ENCODE measurements at places on chromosomes 1 and 21.

DNA sequence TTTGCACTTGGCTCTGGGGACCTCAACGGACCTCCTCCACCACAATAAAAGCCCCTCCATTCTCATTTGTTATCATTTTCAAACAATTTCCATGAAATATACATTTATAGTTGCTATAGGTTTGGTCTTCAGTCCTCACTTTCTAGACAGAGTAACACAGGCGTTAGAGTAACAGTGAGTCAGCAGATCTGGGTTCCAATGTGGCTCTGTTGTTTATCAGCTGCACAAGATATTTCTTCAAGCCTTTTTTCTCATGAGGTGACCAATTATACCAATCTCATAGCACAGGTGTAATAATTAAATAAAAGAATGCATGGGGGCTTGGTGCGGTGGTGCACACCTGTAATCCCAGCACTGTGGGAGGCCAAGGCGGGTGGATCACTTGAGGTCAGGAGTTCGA is 32.8 kb upstream of the PSMB2 start:
- no peak for DNase-seq

DNA sequence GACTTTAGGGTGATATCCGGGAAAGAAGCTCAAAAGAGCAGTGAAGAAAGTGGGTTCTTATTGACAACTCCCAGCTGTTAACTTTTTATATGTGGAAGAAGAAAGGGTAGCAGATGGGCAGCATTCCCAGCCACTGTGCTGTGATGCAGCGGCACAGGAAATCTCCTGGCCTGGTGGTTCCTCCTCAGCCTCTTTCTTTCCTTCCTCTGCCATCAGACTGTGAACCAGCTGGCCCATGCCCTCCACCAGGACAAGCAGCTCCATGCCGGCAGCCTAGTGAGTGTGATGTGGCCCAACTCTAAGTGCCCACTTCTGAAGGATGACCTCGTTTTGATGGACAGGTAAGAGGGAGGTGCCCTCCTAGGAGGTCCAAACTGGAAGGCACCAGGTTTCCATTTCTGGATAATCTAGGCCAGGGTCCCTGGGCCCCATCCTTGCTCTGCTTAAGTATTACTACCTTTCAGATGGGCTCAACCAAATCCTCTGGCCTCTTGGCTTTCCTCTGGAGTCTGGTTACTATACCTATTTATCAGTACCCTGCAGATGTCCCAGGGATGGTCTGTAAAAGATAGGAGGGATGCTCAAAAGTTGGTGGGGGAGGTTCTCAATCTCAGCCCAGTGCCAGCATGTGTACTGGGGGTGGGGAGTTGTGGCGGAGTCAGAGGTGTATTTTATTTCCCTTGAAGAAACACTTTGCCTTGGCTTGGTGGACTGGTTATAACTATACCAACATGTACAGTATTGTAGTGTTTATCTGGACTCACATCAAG is 17.0 kb downstream of the MFN2 start:
- DNase-seq, result no peak

GRCh38 chr1:215111916-215112315 is 29.4 kb downstream of the KCNK2 start:
- DNase-seq, result no peak

- no peak for DNase-seq
Observed at GRCh38 chr1:74908131-74908530, 175.2 kb downstream of the TYW3 start.

- DNase-seq, result no peak
Observed at GRCh38 chr1:170853867-170854266, 81.5 kb upstream of the MROH9 start.

DNA sequence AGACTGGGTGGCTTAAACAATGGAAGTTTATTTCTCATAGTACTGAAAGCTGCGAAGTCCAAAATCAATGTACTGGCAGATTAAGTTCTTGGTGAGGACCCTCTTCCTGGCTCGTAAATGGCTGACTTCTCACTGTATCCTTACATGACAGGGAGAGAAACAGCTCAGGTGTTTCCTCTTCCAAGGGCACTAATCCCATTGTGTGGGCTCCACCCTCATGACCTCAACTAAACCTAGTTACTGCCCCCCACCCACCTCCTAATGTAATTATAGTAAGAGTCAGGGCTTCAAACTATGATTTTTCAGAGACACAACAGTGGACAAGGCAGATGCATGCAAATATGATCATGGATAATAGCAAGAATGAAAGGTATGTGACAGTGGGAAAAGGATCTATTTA is 81.2 kb upstream of the HP1BP3 start:
- DNase-seq, result no peak

- DNase-seq, result no peak
Observed at GRCh38 chr1:3705341-3705950, 46.8 kb upstream of the CCDC27 start.

DNA sequence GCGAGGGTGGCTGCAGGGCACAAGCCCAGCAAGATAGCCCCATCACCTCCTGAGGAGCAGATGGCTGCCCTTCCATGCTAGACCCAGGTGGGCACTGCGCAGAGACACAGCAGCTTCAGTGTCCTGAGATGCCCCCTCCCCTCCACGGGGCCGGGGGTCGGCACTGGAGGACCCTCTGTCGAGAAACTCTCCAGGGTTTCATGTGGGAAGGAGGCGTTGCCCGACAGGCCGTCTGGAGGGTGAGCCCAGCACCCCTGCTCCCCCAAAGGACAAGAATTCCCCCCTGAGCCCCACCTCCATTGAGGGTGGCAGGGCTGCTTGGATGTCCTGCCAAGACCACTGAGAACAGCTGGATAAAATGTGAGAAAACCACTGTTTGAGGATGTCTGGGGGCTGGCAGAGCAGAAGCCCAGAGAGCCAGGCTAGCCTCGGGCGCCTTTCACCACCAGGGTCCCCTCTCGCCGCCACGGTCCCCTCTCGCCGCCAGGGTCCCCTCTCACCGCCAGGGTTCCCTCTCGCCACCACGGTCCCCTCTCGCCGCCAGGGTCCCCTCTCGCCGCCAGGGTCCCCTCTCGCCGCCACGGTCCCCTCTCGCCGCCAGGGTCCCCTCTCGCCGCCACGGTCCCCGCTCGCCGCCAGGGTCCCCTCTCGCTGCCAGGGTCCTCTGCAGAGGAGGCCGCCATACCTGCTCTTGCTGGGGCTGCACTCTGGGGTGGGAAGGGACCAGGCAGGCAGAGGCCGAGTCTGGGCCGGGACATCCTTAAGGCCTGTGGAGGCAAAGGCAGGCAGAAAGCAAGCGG is 44.2 kb downstream of the SLC19A1 start:
- no peak for DNase-seq

DNA sequence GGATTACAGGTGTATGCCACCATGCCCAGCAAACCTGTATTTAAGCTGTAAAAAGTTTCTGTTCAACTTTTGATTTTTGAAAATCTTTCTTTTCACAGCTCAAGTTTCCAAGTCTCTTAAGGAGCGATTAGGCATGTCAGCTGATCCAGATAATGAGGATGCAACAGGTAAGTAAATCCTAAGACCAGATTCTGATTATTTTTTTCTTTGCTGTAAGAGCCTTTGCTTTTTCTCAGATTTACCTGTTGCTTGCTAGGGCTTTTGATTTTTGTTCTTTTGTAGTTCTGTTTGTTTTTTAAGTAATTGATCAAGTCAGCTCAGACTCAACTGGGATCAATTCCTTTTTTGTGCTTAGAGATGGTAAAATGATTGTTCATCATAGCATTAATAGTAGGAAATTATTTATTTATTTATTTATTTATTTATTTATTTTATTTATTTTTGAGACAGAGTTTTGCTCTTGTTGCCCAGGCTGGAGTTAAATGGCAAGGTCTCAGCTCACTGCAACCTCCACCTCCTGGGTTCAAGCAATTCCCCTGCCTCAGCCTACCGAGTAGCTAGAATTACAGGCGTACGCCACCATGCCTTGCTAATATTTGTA is 21.1 kb upstream of the SNRPE start:
- DNase-seq, result no peak
